Airway epithelial cell (primary cell): ENCODE measurements at places on chromosomes 3 and 15. TPM values are rescaled to one million over a fixed set of nuclear protein-coding genes. Genes with fewer than 3 reads are reported as not detected.

The PARP14 gene
- total RNA-seq: 6.7 and 8.7 TPM in 2 replicates

The TRIM69 gene
- total RNA-seq: 3.3 and 4.8 TPM in 2 replicates

The GOLGA8T gene
- total RNA-seq: not detected in 2 replicates

The FETUB gene
- 1.2 and 2.8 TPM in 2 replicates for total RNA-seq

The KLF13 gene
- 23.7 and 29.0 TPM in 2 replicates for total RNA-seq

The CLSTN2 gene
- under 0.01 TPM in 1 of 2 replicates, not detected in the other for total RNA-seq

The GASK1A gene
- total RNA-seq: 0.07 and 0.98 TPM in 2 replicates

The BFSP2 gene
- not detected in 2 replicates for total RNA-seq

The ZCWPW2 gene
- total RNA-seq: 0.14 and 1.7 TPM in 2 replicates

The ITIH1 gene
- not detected in 2 replicates for total RNA-seq

The INSYN1 gene
- total RNA-seq: 2.3 and 6.9 TPM in 2 replicates

The RLBP1 gene
- total RNA-seq: not detected in 2 replicates
